Small intestine (tissue), 16 donors: ENCODE measurements at places on chromosomes 11 and 22. TPM values are rescaled to one million over a fixed set of nuclear protein-coding genes. Genes with fewer than 3 reads are reported as not detected.

Gene TRIM49D1
- not detected for polyA plus RNA-seq

Gene IL17REL
- 0.27 TPM for polyA plus RNA-seq

Gene OR2D2
- polyA plus RNA-seq: not detected

Gene MUC6
- 0.34 TPM for polyA plus RNA-seq

Gene CRYBA4
- 0.06 TPM for polyA plus RNA-seq

Gene C11orf52
- 10.3 TPM for polyA plus RNA-seq

Gene ZNF280B
- polyA plus RNA-seq: not detected

Gene OOSP3
- polyA plus RNA-seq: not detected

Gene HEPHL1
- not detected for polyA plus RNA-seq

Gene OR4A16
- polyA plus RNA-seq: not detected

Gene GAB2
- polyA plus RNA-seq: 6.8 TPM

Gene MPPED2
- polyA plus RNA-seq: 1.1 TPM

Gene POU2AF1
- 9.2 TPM for polyA plus RNA-seq

Gene ZDHHC5
- polyA plus RNA-seq: 19.5 TPM

Gene PRODH
- 36.7 TPM for polyA plus RNA-seq

Gene CCDC86
- 19.1 TPM for polyA plus RNA-seq

Gene CUL5
- polyA plus RNA-seq: 6.3 TPM

Gene NLRP14
- polyA plus RNA-seq: not detected
